ENCODE measurements at places on chromosomes 7 and 10.
A peak's percentile ranks its signal among the peaks of the same experiment; 100 is the strongest.

DNA sequence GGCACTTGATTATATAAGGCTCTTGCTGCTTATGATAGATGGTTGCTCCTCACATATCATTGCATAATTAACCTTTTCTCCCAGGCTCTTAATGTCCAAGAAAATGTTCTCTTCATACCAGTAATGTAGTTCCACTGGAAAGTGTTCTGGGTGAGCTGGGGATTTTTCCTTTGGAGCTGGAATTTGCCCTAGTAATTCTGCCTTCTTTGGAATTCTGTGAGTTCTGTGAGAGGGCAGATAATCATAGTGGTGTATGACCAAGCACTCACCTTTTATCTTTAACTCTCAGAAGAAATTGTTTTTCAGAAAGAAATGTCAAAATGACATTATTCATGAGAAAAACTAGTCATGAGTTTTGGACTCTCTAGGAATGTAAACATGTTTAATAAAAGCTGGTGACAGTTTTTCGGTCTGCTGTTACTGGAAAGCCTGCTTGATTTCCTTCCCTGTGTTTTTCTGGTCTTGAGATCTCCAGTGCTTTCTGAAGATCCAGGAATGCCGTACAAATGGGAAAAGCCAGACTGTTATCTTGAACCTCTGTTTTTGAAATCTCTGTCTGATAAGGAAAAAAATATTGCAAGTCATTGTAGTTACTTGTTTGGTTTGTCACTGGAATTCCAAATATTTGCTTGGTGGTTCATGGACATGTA lies 148.3 kb upstream of the PRPS1L1 start:
- H3K27ac ChIP-seq: no peak overlapping the region
- H3K36me3 ChIP-seq: no peaks in the 10 kb centered on the region
- no peaks in the 10 kb centered on the region for H3K27me3 ChIP-seq
- H3K4me3 ChIP-seq: no peak overlapping the region
- no peaks in the 10 kb centered on the region for H3K4me1 ChIP-seq

GRCh38 chr10:72875250-72876055 lies 18.1 kb upstream of the OIT3 start:
- H3K4me1 ChIP-seq: no peaks in the 10 kb centered on the region
- H3K27ac ChIP-seq: no peak overlapping the region

GRCh38 chr10:132713421-132714095 lies 72.4 kb downstream of the NKX6-2 start:
- H3K4me1 ChIP-seq: no peaks in the 10 kb centered on the region
- H3K27ac ChIP-seq: no peak overlapping the region
- H3K4me3 ChIP-seq: no peak overlapping the region
- H3K27me3 ChIP-seq: no peaks in the 10 kb centered on the region

- no peak overlapping the region for H3K4me3 ChIP-seq
- H3K27ac ChIP-seq: no peak overlapping the region
- no peak for DNase-seq
- no peaks in the 10 kb centered on the region for H3K4me1 ChIP-seq
These were observed 42.6 kb downstream of the ZNF503 start for GRCh38 chr10:75358835-75359421.

DNA sequence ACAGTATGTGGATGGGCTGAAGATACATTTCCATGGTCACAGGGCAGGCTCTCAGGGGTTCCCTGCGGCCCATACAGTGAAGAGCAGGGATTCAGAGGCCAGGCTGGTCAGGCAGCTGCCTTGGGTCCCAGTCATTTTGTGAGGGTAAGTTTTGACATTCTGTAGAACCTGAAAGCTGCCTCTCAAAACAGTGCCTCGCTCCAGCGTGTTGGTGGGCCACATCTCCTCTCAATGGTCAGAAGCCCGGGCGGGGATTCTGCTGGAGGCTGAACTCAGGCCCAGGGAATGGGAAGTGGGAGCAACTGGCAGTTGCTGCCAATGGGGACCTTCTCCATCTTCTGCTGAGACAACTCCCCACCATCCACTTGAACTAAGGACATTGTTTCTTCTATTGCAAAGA lies 190.0 kb downstream of the PTPN20 start:
- no peaks in the 10 kb centered on the region for H3K36me3 ChIP-seq
- no peak overlapping the region for H3K27ac ChIP-seq
- no peak overlapping the region for H3K4me3 ChIP-seq
- H3K4me1 ChIP-seq: no peaks in the 10 kb centered on the region

DNA sequence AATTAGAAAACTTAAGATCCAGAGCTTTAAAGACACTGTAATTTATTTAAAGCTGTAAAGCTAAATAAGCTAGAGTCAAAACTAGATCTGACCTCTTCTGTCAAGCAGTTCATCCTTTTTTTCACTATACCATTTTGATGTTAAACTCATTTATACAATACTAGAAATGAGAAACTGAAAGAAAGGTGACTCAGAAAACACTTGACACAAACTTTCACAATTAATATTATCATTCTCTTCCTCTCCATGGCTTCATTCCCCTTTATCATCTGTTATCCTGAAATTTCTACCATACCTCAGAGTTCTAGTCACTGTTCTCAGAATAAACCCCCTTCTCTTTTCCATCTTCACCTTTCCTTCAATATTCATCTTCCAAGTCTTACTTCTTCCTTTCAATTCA lies 1.3 kb downstream of the FIGNL1 start:
- H3K27ac ChIP-seq: no peak overlapping the region
- H3K27me3 ChIP-seq: peaks cover 19% of the 10 kb centered on the region
- H3K4me3 ChIP-seq: no peak overlapping the region

GRCh38 chr10:119020627-119020946 lies 8.9 kb upstream of the NANOS1 start:
- DNase-seq: no peak
- H3K27ac ChIP-seq: no peak overlapping the region
- H3K4me3 ChIP-seq: no peak overlapping the region
- peaks cover 16% of the 10 kb centered on the region for H3K4me1 ChIP-seq
- H3K27me3 ChIP-seq: no peaks in the 10 kb centered on the region

DNA sequence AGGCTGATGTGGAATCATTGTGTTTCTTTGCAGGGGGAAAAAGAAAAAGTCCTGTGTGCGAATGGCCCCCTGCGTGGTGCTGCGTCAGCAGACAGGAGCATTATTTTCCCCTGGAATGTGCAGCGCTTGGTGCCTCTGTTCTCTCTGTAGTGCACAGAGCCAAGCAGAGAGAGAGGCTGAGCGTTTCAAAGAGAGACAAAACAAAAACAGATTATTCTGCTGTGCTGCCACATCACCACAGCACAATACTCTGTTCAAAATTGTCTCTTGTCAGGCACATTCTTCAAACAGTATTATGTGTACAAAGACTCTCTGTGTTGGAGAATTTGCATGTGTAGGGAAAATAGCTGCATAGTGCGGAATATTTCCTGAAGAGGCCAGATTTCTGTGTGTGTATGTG lies 609.0 kb downstream of the SDK1 start:
- H3K4me3 ChIP-seq: no peak overlapping the region
- DNase-seq: no peak

- peaks cover 18% of the 10 kb centered on the region for H3K4me1 ChIP-seq
- no peaks in the 10 kb centered on the region for H3K36me3 ChIP-seq
- H3K27ac ChIP-seq: peak overlapping the region; percentile 83
- peak overlapping the region; percentile 66 for H3K4me3 ChIP-seq
- H3K27me3 ChIP-seq: peaks cover 26% of the 10 kb centered on the region
These were observed 29.4 kb downstream of the WDR86 start for GRCh38 chr7:151380199-151381097.

GRCh38 chr10:36872702-36873393 lies 252.6 kb upstream of the ANKRD30A start:
- H3K4me1 ChIP-seq: no peaks in the 10 kb centered on the region
- no peak overlapping the region for H3K27ac ChIP-seq
- DNase-seq: no peak
- H3K36me3 ChIP-seq: no peaks in the 10 kb centered on the region

DNA sequence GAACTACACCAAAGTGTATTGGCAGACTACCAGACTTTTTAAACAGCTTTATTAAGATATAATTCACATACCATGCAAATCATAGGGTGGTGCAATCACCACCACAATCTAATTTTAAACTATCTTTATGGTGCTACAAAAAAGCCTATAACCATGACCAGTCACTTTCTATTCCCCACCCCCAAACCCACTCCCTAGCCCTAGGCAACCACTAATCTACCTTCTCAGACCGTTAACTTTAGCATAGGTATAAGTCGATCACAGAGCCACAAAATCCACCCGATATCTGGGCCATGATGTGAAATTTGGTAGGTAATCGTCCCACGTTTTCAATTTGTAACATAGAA lies 536 bp upstream of the POM121 start:
- no peak for DNase-seq
- peak overlapping the region; percentile 92 for H3K4me3 ChIP-seq
- peaks cover 25% of the 10 kb centered on the region for H3K36me3 ChIP-seq
- H3K27ac ChIP-seq: peak overlapping the region; percentile 99

- peaks cover 26% of the 10 kb centered on the region for H3K4me1 ChIP-seq
- 0 out of 2 replicates have a peak, but pooled peaks cover 3% of the 10 kb centered on the region for H3K36me3 ChIP-seq
- H3K27me3 ChIP-seq: no peaks in the 10 kb centered on the region
These were observed 47.7 kb downstream of the CDK6 start for GRCh38 chr7:92788559-92789183.
